ENCODE measurements at places on chromosomes 5 and 9.

GRCh38 chr9:96874201-96874785 lies 20.0 kb upstream of the ZNF782 start:
- no peak for DNase-seq

DNA sequence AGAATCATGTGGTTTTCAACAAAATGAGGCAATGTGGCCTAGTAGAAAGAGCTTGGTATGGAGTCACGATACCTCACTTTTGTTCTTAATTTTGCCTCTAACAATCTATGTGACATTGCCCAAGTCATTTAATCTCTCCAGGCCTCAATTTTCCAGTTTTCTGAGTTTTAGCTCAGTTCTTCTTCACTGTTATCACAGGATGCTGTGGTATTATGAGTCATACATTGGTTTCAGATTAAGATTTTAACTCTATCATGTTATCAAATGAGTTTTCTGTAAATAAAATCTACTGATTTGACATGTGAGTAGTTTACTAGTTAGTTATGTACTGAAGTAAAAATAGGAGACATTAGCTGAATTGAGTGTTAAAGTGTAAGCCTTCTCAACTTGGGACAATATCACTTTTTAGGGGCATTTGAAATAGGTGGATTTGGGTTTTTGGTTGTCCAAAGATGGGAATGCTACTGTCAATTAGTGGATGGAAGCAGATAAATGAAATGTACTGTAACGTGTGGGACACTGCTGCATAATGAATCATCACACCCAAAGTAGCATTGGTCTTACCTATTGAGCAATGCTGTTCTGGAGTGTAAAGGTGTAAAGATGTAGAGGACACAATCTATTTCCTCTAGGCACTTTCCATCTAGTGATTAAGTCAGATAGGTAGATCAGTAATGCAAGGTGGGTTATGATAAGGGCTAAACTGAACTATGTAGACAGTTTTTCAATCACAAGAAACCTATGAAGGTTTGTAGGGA lies 73.3 kb downstream of the NNT start:
- DNase-seq: no peak

DNA sequence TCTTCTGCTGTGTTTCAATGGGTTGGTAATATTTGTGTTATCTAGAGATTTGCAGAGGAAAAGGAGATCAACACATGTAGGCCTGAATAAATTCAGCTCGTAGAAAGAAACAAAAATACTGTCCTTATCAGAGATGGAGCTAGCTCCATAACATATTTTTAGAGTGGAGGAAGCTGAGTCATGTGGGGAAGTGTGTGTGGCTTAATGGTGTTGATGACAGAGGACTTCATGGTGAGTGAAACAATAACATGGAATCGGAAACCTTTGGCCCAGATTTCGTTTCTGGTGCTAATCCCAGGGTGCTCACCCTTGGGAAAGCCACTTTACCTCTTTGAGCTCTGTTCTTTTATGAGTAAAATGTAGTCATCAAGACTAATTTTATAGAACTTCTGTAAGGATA lies 825.0 kb downstream of the TLR4 start:
- no peak for DNase-seq

DNA sequence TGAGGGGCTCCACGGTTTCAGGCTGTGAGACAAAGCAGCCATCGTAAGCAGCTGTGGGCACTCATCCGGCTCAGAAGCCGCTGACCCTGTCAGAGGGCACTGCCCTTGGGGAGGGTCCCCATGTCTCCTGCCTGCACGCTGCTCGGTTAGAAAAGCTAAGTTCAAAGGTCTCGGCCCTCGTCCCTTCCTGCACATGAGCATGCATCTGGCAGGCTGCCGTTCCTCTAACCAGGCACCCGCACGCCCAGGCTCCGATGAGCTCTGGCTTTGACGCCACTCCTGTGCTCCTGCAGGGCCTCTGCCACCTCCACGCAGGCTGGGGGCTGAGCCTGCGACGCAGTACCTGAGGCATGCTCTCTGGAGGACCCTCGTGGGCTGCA lies 51.3 kb downstream of the NKD2 start:
- DNase-seq: no peak

- DNase-seq: no peak
Measured at GRCh38 chr5:174325961-174326360, 280.5 kb downstream of the NSG2 start.

Data from T-helper 9 cell (primary cell).